ENCODE measurements at places on chromosomes 6 and 20. TPM values are rescaled to one million over a fixed set of nuclear protein-coding genes. Genes with fewer than 3 reads are reported as not detected.

GRCh38 chr6:150978624-150979023 is 113.1 kb downstream of the MTHFD1L start:
- no peak for DNase-seq

GRCh38 chr6:137989664-137990063 is 117.6 kb downstream of the PERP start:
- no peak for DNase-seq

DNA sequence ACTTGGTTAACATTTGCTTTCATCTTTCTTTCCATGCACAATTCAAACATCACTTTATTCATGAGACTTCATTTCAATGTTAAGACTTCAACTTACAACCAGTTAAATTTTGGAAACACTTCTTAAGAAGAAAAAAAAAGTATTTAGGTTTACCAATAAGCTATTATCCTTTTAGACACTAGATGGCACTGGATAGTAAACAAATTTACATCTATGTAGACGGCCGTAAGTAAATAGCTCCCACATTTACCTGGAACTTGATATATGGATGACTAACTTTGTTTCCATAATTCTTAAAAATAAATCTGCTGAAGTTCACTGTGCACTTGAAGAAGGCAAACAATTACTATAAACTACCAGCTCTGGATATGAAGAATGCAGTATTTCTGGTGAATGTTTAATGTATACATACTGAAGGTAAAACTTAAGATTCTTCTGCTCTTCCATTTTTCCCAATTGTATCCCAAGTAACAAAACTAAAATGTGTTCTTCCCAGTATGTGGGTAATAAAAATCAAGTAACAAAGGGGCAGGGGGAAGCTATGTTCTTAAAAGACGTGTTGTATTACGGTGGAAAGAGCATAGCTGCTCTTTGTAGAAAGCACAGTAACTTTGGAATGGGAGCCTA is 130.6 kb upstream of the C6orf118 start:
- DNase-seq: no peak

DNA sequence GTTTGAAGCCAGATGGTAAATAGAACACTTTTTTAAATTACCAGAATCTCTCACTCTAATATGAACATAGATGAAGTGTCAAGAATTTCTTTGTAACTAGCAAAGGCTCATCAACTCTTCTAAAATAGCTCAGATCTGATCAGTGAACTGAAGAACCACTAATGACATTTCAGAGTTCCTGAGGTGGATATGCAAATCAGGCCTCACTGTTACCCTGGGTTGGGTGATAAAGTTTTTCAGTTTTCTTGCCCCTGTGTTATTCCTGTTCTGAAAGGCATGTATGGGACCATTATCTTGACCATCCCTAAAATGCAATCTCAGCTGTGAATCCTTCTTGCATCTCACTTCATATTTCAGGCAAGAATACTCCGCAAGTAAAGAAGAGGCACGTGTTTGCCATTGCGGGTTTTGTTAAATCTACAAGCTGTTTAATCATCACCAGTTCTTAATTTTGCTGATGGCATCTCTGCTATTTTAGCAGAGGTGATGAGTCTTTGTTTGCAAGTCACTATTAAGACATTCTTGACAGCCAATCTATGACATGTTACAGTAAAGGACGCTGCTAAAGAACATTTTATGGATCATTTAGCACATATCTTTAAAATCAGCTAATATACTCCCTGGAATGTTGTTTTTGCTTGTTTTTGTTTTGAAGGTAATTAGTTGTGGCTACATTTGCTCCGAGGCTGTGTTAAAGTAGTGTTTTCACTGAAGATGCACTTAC is 47.9 kb downstream of the KHDC1L start:
- no peak for DNase-seq

Gene CFAP61
- total RNA-seq: 0.78 TPM

DNA sequence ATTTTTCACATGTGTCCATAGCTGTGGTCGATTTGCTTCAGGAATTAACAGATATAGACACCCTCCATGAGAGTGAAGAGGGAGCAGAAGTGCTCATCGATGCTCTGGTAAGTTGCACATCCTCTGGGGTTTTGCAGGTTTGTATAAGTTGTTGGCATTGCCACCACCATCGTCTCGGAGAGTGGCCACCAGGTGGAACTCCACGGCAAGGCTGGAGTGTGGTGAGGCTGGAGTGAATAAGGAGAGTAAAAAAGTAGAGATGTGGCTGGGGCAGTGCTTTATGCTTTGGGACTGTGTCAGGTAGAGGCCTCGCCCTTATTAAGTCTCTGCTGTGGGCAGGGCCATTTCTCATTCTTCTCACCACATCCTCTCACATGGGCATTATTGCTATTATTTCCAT is 63.7 kb downstream of the CTNNBL1 start:
- DNase-seq: no peak

DNA sequence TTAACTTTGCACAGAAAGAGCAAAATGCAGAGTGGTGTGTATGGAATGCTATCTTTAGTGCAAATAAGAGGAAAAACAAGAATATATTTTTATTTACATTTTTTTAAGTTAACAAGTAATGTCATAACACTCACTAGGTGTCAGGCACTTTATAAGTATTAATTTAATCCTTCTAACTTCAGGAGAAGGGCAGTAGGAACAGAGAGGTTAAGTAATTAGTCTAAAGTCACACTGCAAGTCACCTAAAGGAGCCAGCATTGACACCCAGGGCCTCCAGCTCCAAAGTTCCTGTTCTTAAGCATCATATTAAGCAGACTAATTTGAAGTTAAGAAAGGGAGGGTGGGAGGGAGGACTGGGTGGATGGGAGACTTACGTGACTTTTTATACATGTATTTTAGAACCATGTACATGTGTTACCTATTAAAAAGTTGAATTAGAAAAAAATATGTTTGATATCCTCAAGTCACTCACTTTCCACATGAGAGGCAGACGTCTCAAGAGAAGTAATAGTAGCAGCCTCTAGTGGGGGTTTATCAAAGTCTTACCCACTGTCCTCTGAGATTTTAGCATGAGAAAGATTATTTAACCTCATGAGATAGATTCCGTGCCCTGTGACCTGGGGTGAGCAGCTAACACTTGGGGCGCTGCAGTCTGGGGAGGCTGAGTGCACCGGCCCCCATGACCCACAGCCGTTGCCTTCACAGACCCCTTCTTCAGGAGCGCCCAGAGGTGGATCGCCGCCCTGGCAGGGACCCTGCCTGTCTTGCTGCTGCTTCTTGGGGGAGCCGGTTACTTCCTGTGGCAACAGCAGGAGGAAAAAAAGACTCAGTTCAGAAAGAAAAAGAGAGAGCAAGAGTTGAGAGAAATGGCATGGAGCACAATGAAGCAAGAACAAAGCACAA is 7.0 kb downstream of the BTN3A1 start:
- no peak for DNase-seq

GRCh38 chr6:8005136-8005535 is 59.1 kb downstream of the BLOC1S5 start:
- DNase-seq: no peak

DNA sequence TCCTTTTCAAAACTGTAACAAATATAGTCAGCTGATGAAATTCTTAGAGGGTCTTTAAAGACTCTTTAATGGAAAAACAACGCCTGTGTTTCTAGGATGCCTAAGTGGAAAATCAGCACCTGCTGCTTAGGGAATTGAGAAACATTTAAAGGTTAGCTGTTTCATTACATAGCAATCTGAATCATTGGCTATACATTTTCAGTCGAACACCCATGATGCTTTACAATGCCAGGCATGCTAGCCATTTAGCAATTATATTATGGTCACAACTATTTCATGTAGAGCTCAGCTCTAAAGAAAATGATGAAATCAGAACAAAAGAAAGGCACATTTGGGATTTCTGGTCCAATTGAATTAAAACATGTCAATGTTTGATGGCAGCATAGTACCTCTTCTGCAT is 270.3 kb upstream of the SYNCRIP start:
- DNase-seq: no peak

Gene BEND6
- total RNA-seq: 0.95 TPM

GRCh38 chr6:63565727-63566596 is 6.3 kb upstream of the LOC128125822 start:
- no peak for DNase-seq

Gene CNR1
- total RNA-seq: 3.7 TPM

DNA sequence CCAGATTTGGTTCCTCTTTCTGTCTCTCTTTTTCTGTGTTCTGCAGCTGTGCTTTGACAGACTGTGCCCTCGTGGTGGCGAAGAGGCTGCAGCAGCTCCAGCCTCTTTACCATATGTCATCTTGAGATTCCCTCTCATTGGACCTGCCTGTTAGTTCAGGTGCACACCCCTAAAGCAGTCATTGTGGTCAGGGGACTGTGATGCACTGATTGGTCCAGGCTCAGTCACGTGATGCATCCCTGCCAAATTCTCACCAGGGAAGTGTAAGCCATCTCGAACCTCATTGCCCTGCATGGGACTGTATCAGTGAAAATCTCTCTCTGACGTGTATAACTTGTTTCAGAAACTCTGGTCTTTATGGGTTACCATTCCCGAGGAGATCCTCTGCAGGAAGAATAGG is 160.3 kb downstream of the EYA2 start:
- DNase-seq: no peak

DNA sequence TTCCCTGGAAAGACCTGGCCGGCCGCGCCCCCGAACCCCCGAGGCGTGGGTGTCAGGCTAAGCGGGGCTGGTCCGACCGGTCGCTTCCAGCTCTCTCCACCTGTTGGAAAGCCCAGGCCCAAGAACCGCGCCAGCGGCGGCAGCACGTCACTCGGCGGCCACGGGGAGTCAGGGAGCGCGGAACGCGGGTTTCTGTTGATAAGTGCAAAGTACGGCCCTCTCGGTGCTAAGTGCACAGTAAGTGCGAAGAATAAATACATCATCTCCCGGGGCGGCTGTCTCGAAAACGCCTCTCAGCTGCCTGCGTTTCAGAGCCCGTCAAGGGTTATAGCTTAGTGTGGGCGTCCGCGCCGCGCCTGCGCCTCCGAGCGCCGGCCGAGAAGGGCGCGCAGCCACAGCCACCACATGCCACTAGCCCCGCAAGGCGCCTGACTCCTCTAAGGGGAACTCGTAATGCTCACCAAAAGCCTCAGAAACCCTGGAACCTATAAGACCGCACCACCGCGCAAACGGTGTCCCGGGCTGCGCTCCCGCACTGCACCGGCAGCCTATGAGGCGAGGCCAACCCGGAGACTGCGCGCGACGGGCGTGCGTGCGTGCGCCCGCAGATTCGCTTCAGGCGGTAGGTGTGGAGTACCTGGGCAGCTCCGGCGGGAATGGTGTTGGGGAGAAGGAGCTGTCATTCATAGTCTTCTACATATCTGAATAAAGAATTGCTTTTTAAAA is 9.2 kb upstream of the TBX18 start:
- DNase-seq: no peak

All from mucosa of gallbladder (tissue), 1 donor.